ENCODE measurements at places on chromosomes 1 and 21. TPM values are rescaled to one million over a fixed set of nuclear protein-coding genes. Genes with fewer than 3 reads are reported as not detected.

SLC44A5 gene
- 0.07 TPM for total RNA-seq

SMG7 gene
- total RNA-seq = 43.5 TPM

DNAI4 gene
- total RNA-seq = 0.74 TPM

LENEP gene
- total RNA-seq = not detected

RPTN gene
- total RNA-seq = not detected

All from A549 treated with DMSO at 1 μM for 4 hours (cell line).